Liver (tissue), 10 donors: ENCODE measurements at places on chromosomes 16 and 17. TPM values are rescaled to one million over a fixed set of nuclear protein-coding genes. Genes with fewer than 3 reads are reported as not detected.

The RMI2 gene
- 8.5 TPM for total RNA-seq

The MLST8 gene
- 14.4 TPM for total RNA-seq

DNA sequence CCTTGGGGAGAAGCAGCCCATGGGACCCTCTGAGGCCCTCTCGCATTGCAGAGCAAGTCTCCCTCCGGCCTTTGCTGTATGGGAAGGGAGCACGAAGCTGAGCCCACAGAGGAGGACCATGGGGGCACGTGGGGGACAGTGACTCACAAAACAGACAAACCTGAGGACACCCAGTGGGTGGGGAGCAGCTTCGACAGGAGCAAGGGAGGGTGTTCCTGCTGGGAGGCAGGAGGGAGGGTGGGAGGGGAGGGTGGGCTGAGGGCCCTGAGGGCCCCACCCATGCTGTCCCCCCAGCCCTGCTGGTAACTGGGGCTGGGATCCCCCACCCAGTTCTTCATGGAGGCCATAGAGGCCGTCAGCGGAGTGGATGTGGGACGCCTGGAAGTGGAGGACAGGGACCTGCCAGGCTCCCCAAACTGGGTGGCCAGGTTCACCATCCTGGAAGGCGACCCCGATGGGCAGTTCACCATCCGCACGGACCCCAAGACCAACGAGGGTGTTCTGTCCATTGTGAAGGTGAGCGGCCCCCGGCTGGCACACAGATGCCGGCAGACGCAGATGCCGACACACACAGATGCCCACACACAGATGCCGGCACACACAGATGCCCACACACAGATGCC, 12.5 kb downstream of the SLC22A31 start:
- DNase-seq = no peak

- DNase-seq = no peak
Measured at GRCh38 chr17:82698974-82699442, 510 bp upstream of the RAB40B start.

GRCh38 chr17:69282002-69282401, 44.9 kb downstream of the ABCA5 start:
- no peak for DNase-seq
